ENCODE measurements at places on chromosomes 13 and 19. TPM values are rescaled to one million over a fixed set of nuclear protein-coding genes. Genes with fewer than 3 reads are reported as not detected.

The CLIP3 gene
- 10.5 TPM for total RNA-seq

The CRX gene
- total RNA-seq = not detected

The GPR108 gene
- total RNA-seq = 46.4 TPM

The IRGC gene
- total RNA-seq = not detected

The KRI1 gene
- 14.6 TPM for total RNA-seq
